HuH-7 (cell line): ENCODE measurements at places on chromosomes 1 and 21.

DNA sequence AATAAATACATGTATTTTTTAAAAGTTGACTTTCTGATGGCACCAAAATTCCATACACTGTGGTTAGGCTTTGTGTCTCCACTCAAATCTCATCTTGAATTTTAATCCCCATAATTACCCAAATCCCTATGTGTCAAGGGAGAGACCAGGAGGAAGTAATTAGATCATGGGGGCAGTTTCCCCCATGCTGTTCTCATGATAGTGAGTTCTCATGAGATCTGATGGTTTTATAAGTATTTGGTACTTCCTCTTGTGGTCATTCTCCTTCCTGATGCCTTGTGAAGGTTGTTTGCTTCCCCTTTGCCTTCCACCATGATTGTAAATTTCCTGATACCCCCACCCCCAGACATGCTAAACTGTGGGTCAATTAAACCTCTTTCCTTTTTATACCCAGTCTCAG, 1218.4 kb upstream of the PRMT6 start:
- no peak for DNase-seq

- no peak for DNase-seq
These were observed 36.7 kb upstream of the TMEM222 start for GRCh38 chr1:27285274-27285660.

DNA sequence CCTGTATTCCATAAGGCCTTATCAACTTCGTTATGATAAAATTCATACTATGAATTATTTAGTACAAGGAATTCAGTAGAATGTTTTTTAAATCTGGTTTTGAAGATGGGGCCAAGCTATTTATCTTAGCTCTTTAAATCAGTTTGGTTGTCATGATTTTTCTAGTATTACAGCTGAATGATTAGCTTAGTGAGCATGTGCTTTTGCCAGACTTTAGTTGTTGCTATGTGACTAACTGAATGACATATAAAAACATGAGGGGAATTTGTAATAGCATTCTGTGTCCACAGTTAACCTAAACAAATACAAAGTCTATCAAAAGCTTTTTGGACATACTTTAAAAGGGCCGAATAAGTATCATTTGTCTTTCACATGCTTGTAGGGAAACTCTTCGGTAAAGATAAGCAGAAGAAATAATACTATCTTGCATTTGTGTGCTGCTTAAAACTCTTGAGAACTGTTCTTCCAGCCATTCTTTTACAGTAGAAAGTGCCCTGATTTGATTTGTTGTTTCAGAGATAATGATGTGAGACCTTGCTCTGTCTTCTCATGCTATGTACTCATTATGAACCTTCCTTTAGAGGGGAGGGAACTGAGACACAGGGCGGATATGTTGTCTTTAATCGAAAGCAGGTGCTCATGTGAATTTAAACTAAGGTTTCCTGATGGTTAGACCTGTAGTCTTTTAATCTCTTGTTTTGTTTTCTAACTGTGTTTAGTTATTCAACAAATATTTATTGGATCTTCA, 18.8 kb downstream of the NEK7 start:
- no peak for DNase-seq

DNA sequence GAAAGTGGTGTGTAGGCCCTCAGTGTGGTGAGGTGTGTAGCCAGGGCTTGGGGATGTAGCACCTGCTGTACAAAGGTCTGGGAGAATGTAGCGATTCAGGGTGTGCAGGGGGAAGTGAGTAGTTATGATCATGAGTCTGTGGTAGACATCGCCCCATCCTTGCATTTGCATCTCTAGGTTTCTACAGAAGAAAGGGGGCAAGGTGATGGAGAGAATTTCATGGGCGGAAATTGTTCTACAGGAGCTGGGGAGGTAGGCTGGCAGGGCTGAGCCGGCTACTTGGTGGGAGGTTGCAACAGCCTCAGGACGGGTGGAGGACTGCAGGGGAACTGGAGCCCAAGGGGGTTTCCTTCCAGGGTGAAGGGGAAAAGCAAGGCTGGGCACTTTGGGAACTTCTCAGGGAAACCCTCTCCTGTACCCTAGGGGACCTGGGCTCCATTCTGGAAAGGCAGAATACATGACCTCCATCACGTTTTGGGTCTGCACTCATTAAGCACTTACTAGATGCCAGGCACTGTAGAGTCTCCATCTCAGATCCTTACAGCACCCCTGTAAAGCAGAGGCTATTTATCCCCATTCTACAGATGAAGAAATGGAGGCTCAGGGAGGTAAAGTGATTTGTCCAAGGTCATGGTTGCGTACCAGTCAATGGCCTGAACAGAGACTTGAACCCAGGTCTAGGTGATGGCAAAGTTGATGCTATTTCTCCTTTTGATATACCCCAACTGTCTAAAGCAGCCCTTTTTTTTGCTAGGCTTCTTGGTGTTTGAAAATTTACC, 14.5 kb upstream of the TNFRSF1B start:
- no peak for DNase-seq

DNA sequence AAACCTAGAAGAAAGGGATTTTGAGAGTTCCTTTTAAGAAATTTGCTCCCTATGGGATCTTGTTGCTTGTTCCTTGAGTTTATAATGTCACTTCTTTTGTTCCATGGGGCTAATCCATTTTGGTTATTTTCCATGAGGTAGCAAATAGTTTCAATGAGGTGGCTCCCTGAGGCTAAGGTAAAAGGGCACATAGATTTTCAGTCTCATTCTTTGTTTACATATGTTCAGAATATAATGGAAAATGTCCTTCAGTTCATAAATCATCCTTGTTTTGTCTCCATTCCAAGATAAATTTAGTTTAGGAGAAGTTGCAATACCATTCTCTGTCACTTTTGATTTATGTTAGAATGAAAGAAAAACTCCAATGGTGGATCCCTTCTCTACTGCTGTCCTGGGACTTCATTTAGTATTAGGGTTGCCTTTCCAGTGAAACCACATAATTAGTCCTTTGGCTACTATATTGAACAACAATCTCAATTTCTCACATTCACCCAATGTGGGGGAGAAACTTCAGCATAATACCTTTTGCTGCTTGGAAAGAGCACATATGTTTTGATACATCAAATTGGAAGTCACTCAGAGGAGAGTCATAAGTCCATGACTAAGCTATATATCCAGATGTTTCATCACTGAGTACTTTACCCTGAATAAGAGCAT, 80.9 kb upstream of the ADAMTS5 start:
- no peak for DNase-seq

DNA sequence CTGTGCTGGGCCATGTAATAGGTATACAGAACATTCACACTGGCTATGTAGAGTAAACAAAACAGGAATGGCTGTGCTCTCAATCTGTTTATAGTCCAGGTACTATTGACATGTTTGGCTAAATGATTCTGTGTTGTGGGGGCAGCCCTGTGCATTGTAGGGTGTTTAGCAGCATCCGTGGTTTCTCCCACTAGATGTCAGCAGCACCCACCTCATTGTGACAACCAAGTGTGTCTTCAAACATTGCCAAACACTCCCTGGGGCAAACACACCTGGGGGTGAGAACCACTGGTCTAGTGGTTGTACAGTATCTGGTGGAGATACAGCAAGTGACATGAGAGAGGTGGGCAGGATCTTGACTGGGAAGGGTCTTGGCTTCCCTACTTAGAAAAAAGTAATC, 80.4 kb upstream of the SPATA6 start:
- no peak for DNase-seq

DNA sequence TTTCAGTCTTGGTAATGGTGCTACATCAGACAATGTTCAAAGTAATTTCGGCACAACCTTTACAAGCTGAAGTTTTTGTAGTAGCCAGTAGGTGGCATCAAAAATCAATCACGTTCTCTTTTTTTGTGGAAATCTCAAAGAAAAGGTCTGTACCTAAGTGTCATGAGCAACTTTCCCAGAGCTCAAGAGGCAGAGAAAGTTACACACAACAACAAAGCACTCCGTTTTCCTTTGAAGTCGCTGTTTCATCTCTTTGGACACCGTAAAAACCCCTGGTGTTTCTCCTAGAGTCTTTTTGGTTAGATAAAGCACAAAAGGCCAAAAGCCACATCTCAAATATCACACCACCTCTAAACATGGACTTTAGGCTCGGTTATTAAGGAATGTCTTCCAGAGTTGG, 131.6 kb downstream of the LHX8 start:
- DNase-seq = peak; percentile 5

DNA sequence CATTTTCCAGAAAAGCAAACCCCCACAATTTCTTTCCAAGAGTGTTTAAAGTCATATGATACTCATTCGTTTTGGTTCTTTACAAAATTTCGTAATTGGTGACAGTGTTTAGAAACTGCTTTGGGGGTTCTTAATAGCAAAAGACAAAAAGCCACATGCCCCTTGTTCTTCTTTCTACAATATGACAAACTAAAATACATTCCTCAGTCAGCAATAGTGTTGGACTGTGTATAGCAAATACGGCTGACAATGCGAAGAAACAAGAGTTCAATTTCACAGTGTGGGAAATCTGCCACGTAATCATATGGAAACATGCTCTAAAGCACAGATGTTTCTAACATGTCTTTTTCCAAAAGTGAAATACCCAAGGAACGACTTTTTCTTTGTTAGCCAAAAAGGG, 7.6 kb upstream of the IFNAR1 start:
- DNase-seq = no peak

DNA sequence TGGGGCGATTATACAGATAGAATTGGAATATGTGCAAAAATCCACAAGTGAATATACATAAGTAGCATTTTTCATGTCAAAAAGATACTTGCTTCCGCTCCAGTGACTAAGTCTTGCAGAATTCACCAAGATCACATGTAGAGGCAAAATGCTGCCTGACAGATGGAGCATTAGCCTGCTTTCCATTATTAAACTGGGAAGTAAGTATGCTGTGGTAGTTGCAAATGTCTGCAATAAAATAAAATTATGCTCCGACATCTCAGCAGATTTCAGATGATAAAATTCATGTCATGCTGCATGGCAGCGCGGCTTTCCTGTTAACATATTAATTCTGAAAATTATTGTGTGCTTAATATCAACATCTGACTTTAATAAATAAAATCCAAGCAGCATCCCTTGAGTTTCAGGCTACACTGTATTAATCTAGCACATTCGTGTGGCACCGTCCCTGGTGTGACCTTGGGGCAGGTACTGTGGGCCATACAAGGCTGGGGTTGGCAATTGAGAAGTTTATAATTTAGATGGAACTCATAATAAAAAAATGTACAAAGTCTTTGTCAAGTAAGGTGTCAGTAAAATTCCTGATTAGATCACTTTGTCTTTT, 366.4 kb upstream of the ZP4 start:
- no peak for DNase-seq

DNA sequence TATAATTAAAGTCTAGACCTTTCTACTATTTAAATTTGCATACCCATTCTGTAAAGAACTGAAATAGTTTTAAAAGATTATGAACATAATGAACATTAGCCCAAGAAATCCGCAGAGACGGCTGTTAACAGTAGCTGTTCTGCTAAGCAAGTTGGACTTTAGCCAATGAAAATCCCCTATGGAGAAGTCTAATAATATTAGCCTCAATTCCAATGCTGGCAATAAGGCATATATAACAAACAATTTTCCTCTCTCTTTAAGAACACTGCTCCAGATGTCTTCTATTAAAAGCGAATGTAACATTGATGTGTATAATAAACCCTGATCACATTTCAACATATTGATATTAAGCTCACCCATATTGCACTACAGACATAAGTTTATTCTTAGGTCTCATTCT, 221.3 kb upstream of the KCTD3 start:
- DNase-seq = no peak

- no peak for DNase-seq
These were observed 64.6 kb downstream of the IER5 start for GRCh38 chr1:181152892-181153633.

DNA sequence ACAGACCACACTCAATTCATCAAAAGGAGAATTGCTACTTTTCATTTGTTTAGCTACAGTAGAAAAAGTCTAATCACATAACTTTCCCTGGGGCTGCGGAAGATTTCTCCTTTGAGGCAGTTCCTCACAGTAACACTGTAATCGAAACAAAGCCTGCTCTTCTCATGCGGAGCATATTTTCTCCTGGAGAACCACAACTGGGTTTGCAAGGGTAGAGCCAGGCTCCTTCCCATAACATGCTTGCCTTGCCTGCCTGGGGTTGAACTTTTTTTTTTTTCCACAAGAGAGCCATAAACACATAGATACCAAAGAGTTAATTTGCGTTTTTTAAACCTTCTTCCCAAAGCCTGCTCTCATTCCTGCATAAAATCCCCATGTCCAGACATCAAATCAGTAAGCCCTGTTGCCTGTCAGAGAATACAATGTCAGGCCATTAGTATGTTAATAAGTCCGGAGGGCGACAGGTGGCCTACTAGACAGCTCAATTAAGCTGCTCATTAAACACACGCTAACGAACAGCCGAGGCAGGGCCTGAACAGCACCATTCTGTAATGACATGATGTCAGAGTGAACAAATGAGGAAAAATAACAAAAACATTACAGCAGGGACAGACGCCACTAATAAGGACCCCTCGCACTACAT, 107.1 kb upstream of the OLIG2 start:
- DNase-seq = no peak

DNA sequence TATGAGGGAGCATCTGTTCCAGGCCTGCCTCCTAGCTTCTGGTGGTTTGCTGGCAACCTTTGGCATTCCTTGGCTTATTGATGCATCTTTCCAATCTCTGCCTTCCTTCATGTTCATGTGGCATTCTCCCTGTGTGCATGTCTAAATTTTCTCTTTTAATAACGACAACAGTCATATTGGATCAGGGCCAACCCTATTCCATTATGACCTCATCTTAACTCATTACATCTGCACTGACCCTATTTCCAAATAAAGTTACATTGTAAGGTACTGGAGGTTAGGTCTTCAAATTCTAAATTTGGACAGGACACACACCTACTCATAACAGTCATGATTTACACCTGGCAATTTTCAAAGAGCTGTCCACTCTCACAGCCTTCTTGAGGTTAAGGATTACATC, 117.2 kb upstream of the FGGY start:
- DNase-seq = no peak

DNA sequence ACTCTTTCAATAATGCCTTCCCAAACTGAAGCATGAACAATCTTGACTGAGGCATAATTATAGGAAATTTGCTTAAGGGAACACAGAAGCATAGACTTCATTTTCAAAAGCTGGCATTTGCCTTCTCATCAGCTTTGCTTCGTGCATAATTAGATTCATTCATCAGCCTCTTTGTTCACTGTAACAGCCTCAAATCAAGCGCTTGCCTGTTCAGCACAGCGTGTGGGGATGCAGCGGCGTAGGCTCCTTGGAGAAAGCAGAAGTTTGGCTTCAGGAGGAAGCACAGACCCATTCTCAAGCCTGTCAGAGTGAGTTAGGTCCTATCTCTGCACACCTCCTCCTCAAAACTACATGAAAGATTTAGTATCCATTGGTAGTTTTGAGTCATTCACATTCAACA, 246.4 kb upstream of the MAP1LC3C start:
- no peak for DNase-seq

- DNase-seq = no peak
These were observed 52.5 kb downstream of the SELENOF start for GRCh38 chr1:86861424-86861823.

- peak; percentile 53 for DNase-seq
These were observed at the start of gene HUNK for GRCh38 chr21:31872452-31873274. Gene HUNK (plus strand): TSS chr21:31873020. CDS start chr21:31873675, 655 bp downstream.
